ENCODE measurements at places on chromosomes 16 and 17.

- DNase-seq: no peak
Measured at GRCh38 chr16:82716361-82716855, 89.6 kb downstream of the CDH13 start.

DNA sequence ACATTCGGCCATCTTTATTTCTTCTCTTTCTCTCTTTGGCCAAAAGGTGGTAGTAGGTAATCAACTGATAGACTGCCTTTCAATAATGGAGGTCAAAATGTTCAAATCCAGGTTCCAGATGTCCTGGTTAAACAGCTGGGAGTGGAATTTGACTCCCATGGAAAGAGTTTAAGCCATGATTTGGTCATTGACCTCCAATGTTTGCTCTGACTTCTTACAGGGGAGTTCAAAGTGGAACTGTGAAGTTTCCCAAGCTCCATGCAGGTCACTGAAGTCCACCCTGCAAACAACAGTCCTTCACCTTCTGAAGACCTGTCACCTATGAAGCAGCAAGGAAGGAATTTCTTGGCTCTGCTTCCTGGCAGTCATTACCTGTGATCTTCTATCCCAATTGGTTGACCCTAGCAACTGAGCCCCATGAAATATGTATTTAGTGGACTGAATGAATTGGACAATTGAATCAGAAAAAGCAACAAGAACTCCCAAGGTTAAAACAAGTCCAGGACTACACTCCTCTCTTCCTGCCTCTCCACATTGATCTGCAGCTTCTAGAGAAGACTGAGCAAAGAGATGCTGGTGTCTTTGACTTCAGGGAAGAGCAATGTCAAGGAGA, 28.0 kb upstream of the SOX9 start:
- no peak for DNase-seq

DNA sequence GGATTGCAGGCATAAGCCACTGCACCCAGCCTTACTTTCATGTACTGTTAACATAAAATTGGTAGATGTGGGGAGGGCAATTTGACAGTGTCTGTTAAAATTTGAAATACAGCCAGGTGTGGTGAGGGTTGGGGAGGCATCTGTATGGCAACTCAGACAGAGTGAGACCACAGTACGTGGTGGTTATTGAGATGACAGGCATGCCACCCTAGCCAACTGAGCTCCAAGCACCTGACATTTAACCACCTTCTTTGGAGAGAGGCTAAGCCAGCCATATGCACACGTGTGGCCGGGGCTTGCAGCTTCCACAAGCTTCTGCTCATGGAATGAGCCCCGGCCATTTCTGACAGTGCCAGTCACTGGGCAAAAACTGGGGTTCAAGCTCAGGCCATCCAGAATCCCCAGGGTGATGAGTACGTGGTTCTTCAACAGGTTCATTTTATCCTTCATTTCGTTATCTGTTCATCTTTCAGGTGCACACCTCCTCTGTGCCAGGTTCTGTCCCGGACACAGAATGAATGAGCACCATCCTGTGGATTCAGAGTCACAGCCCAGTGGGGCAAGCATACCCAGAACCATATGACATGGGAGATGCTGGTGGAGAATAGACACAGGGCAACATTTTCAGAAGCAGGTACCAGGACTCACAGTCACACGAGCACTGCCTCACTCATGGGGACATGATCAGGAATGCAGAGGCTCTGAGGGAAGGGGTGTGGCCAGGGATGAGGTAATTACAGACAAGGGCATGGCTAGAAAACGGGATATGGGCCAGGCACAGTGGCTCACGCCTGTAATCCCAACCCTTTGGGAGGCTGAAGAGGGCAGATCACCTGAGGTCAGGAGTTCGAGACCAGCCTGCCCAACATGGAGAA, 36.2 kb downstream of the C16orf82 start:
- no peak for DNase-seq

DNA sequence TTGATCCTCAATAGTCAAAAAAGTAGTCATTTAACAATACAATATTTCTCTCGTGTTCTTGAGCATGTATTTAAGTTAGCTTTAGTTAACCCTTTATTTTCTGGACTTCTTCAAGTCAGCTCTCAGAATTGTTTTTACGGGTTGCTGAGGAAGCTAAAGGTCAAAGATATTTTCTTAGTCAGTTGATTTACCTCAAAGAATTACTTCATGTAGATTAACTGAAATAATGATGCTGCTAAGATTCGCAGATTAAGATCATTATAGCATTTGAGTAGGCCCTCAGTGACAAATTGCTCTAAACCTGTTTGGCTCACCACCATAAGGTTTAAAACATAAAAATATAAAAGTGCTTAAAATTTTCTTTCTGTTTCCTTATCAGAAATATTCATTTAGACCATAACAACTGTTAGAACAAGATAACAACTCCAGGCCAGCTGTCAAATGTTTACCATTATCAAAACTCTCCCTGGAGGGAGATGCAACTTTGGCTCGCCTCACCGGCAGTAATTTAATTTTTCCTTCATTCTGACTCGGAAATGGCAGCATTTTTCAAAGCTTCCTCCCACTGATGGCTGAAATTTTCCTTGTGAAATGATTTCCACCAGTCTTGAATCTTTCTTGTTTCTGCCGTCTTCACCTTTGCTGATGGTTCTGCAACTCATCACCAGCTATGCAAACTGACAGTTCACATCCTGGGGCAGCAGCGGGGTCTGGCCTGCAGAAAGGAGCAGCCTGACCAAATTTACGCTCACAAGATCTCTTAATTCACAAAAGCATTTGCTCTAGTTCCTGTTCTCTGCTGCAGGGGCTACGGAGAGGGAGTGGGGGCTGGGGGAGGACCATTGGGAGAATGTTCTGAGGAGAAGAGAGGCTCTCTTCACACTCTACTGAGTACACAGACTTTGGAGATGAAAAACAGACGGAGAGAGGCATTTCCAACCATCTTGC, 254.8 kb upstream of the TBX2 start:
- no peak for DNase-seq

DNA sequence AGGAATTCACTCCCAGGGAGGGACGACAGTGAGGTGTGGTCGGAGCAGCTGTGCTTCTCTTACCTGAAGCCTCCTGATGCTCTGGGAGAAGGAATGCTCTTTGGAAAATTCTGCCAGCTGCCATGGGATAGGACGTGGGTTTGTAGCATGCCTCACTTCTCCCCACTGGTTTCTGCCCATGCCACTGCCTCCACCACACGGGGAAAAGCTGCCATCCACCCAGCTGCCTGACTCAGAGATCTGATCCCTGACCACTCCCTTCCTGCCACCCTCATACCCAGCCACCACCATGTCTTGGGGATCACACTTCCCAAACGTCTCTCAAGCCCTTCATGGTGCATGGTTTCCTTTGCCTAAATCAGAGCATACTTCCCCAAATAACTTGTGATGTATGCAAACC, 80.0 kb downstream of the CPPED1 start:
- no peak for DNase-seq

GRCh38 chr17:19470530-19471261, 59.7 kb downstream of the RNF112 start:
- DNase-seq: no peak

GRCh38 chr17:70261170-70261569, 91.8 kb downstream of the KCNJ2 start:
- DNase-seq: no peak

- no peak for DNase-seq
Measured at GRCh38 chr17:8345951-8346665, 6.5 kb downstream of the ODF4 start.

Measured in T-helper 9 cell (primary cell).